IPS DF 6.9 (cell line): ENCODE measurements at places on chromosomes 11 and 22.

DNA sequence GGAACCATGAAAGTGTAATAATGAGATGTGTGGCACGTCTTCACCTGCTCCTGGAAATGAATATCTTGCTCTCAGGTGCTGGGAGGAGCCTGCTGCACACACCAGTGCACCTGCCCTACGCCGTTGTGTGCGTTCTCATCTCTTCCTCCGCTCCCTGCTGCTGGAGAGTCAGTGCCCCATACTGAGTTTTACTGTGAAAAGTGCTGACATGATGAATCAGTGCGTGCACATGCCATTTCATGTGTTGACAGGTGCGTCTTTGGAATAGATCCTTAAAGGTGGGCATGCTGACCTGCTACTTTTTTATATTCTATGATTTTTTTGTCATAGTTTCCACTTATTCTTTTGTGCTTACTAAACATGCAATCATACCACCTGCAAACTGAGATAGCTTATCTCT, 1015.8 kb downstream of the BRD1 start:
- no peak for DNase-seq

DNA sequence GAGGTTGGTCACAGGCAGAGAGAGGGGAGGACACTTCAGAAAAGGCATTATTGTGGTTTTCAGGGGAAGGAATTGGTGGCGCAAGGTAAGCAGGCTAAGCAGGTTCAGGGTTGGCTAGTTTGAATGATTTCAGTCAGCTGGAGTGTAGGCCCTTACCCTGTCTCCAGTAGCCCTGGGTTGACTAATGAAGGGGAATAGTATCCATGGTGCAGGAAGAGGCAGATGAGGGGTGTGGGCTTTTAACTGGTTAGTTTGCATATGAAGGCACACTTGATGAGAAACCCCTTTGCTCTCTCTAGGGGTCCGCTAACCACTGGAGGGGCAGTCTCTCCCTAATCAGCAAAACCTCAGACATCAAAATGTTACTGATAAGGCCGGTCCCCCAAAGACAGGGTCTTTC, 249.7 kb downstream of the AASDHPPT start:
- DNase-seq, result peak; percentile 35

- DNase-seq, result no peak
Observed at GRCh38 chr11:69293087-69293486, 868 bp upstream of the MYEOV start.

DNA sequence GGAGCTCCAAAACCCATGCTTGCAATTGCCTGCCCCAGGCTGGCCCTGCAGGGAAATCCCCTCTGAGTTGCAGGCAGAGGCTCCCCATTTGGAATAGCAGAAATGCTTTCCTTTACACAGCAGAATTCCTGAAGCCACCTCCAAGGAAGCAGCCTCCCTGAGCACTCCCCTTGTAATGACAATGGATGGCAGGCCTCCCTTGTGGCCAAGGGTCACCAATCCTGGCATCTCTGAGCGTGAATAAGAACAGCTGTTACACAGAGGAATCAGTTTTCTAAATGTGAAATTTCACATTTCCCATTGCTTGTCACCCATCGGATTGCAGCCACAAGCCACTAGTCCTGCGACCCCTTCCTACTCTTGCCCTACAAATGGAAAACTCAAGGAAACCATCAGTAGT, 107.6 kb downstream of the GALNT18 start:
- no peak for DNase-seq

- no peak for DNase-seq
Observed at GRCh38 chr22:33932997-33933396, 12.7 kb upstream of the LARGE1 start.

GRCh38 chr11:117453886-117454563, 126.4 kb downstream of the CEP164 start:
- DNase-seq, result no peak

- peak; percentile 39 for DNase-seq
Observed at GRCh38 chr22:21726650-21727049, 8.9 kb downstream of the YPEL1 start.

GRCh38 chr11:47104261-47104950, 72.3 kb downstream of the ARFGAP2 start:
- no peak for DNase-seq

GRCh38 chr11:86818462-86819192, 18.3 kb downstream of the PRSS23 start:
- DNase-seq, result no peak

DNA sequence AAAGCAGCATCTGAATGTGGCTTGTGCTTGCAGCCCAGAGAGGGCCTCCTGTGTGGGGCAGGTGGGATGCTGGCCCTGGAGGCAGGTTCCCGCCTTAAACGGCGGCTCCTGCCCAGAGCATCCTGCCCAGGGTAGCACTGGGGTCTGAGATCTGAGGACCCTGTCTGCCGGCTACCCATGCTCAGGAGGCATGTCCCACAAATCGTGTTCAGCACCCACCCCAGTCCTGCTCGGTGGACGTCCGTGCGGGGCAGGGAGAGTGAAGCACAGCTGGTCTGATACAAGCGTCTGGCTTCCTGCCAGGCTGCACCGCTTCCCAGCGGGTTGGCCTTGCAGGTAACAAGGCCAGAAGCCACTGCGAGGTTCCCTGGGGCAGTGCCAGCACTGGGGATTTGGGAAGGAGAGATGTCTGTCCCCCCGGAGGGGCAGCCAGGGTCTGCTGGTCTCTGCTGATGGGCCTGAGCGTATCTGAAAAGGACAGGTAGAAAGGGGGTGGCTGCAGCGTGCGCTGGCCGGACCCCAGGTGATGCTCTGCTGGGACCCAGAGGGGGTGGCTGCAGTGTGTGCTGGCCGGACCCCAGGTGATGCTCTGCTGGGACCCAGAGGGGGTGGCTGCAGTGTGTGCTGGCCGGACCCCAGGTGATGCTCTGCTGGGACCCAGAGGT, 3.6 kb downstream of the TRABD start:
- DNase-seq, result no peak

DNA sequence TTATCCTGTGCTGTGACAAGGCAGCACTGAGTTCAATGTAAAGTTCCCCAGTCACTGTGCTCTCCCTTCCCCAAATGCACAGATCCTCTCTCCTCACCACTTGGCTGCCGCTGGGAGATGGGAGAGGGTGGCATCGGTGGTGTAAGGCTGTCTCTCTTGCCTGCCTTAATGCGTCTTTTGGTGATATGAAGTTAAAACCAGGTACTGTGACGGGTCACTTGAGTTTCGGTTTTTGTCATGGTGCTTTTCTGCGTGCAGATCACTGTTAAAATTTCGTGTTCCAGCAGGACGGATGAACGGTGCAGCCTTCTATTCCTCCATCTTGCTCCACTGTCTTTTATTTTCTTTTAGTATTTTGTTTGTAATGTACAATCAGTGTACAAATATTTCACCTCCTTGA, 18.6 kb downstream of the GLB1L2 start:
- DNase-seq, result no peak

- DNase-seq, result peak; percentile 52
Observed at GRCh38 chr22:26461188-26461810, 22.3 kb downstream of the HPS4 start.

GRCh38 chr11:114615448-114616361, 20.1 kb upstream of the NXPE4 start:
- DNase-seq, result no peak

DNA sequence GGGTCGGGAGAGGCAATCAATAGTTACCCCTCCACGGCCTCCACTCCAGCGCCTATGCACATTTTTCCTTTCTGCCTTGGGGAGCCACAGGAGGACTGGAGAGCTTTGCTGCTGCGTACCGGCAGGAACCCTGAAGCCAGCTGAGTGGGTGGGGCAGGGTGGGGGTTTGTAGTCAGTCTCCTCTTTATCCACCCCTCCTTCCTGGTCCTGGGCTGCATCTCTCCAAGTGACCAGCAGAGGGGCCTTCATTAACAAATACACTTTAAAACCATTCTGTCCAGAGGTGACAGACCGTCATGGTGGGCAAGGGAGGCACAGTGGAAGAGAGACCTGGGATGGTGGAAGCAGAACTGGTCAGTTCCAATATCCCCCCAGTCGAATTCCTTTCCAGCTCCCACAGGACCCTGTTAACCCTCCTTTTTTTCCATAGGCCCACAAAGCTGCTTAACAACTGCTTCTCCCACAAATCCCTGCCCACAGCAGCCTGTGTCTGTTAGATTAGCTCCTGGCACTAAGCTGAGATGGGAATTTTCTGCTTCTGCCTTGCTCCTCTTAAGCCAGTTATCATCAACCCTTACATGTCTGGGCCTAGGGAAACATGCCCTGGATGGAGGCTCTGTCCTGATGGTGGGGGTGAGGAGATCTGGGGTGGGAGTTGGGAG, 3.9 kb upstream of the ABCG4 start:
- DNase-seq, result no peak

- no peak for DNase-seq
Observed at GRCh38 chr11:82792319-82792718, 58.7 kb upstream of the FAM181B start.

- DNase-seq, result no peak
Observed at GRCh38 chr11:121445071-121445768, 6.9 kb upstream of the SORL1 start.

DNA sequence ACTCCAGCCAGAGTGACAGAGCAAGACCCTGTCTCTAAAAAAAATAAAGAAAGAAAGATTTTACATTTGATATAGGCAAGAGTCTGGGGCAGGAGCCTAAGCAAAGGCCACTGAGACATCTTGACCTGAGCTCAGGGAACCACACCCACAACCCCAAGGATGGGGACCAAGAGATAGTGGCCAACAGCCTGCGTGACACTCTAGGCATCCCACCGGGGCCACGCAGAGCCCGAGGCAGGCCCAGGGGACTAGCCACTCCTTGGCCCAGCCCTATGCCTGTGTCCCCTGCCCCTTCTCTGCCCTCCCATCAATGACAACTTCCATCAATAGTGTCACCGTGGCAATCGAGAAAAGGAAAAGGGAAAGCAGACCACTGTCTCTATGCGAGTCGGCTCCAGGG, 41.1 kb downstream of the MN1 start:
- no peak for DNase-seq

DNA sequence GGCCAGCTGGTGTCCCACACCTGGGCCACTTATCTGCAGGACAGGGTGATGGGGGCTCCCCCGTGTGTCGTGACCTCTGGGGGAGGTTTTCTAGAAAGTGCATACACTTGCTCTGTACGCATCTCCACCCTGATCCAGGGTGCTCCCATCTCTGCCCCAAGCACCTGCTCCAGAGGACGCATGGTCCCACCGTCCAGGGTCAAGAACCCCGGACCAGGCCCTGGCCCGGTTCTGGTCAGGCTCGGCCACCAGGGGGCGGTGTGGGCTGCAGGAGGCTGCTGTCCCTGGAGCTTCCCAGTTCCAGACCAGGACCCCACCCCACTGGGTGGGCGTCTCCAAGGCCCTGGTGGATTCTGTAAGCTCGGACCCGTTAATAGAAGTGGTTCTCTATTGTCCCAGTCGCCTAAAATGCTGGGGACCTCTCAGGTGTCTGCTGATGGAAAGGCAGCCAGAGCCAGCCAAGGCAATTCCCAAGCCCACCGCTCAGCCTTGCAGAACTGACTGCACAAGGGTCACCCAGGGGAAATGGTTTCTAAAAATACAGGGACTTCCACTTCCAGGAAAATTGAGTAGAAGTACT, 34.7 kb upstream of the SEPTIN5 start:
- no peak for DNase-seq

- DNase-seq, result no peak
Observed at GRCh38 chr22:35972559-35972958, 56.1 kb downstream of the RBFOX2 start.

GRCh38 chr22:28229566-28230485, 310.8 kb upstream of the PITPNB start:
- DNase-seq, result no peak

GRCh38 chr22:40709752-40710413, 30.6 kb downstream of the MCHR1 start:
- DNase-seq, result no peak

DNA sequence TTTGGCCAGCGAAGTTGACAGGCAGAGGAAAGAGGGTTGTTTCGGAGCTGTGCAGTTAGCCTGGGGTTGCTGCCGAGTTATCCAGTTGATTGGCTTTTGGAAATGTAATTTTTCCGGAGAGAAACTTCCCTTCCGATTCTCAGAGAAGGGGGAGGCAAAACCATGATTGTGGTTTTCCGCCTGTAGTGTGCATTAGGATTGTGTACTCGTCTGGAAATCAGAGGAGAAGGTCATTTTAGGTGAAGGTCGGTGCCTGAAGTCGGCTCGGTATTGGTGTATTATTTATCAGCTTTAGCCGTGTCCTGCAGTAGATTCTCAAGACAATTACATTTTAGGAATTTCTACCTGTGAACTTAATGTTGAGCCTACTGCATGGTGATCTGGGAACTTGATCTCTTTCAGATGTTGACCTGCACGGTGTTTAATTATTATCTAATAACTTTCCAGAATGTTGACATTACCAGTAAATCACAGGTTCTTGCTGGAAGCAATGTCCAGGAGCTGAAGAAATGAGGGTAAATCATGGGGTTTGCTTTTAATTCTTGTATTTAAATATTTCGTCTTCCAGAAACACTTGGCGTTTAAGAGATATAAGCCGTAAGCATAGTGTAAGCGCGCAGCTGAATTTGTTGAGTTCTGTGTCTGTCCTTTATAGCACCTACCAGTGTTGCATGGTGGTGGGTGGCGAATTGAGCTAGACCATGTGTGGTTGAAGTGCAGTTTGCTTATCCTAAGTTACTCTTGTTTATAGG, 1.3 kb downstream of the ARHGEF12 start:
- DNase-seq, result no peak

- no peak for DNase-seq
Observed at GRCh38 chr22:44532552-44532951, 34.5 kb upstream of the RTL6 start.

DNA sequence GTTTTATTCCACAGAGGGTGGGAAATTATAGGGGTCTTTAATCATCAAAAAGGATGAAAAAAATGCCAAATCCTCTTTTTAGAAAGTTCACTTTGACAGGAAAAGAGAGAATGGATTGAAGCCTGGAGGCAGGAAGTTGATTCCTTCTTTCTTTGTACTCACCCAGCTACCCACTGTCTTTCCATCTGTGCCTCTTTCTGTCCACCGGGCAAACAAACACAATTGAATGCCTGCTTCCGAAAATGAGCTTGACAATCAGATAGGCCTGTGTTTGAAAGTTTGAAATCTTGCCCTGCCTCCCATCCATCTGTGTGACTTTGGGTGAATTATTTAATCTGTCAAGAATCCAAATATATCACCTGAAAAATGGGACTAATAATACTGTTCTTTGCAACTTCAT, 81.1 kb downstream of the SCN3B start:
- no peak for DNase-seq

GRCh38 chr11:118184784-118185579, 8.5 kb upstream of the SCN2B start:
- no peak for DNase-seq
